NCI-H1417 treated with DMSO at 0.1 percent for 48 hours (cell line): ENCODE measurements at places on chromosomes 16 and 17.

GRCh38 chr16:50567651-50568050 is 19.5 kb downstream of the NKD1 start:
- no peak for DNase-seq

DNA sequence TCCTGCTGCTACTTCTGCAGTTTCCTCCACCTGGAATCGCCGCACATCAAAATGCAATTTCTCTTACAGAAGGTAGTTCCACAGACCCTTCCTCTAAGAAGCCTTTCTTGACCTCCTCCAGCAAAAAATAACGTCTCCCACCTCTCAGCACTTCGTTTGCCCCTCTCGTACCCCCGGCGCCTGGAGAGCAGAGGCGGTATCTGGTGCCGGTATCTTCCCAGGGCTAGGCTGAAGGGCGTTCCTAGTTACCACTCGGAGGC is 482 bp downstream of the DCTPP1 start:
- DNase-seq: no peak

- DNase-seq: no peak
Measured at GRCh38 chr16:73636196-73636595, 588.3 kb upstream of the ZFHX3 start.

DNA sequence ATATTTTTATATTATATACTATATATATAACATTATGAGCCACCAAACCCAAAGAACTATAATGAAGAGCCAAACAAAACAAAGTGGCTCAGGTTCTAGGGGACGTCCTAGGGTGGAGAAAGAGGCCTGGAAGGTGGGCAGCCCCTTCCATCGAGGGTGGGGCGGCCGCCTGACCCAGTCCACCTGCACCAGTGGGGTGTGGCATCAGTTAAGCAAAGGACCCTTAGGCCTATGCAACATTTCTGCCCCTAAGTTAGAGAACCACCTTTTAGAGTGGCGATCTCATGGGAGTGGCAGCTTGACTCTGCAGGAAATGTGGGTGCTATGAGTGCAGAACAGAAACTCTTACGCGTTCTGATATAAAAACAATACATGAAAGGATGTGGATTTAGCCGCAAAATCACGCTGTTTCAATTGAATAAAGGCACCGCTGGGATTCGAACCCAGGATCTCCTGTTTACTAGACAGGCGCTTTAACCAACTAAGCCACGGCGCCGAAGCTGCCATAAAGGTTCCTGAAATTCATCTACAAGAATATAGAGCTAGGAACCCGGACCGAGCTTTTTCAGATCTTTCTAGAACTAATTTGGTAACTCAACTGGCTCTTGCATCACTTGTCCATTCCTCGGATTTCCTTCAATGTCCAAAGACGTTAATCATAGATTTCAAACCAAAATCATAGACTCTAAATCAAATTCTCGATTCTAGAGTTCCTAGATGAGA is 15.6 kb upstream of the AURKB start:
- no peak for DNase-seq

GRCh38 chr17:58351182-58351581 is 819 bp downstream of the SUPT4H1 start:
- no peak for DNase-seq

GRCh38 chr17:28973425-28973824 is 22.1 kb upstream of the PHF12 start:
- no peak for DNase-seq

GRCh38 chr16:1721372-1721771 is 15.4 kb downstream of the MAPK8IP3 start:
- DNase-seq: no peak
